ENCODE measurements at places on chromosomes 5 and 9.

GRCh38 chr5:36575361-36575781 is 31.0 kb upstream of the SLC1A3 start:
- no peak for DNase-seq

DNA sequence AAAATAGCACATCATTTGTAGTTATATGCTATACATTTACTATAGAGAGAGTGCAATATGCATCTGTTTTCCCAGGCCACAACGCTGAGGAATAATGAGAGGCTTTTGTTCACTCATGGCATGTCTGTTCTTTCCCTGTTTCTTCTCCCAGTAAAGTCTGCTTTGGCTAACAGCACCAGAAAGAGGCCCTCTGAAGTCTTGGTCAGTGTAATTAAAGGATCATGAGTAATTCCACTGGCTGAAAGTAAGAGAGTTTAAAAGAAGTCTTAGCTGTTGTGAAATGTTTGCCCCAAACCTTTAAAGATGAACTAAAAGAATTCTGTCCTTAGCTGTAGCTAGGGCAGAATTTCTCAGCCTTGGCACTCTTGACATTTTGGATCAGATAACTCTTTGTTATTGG is 228.8 kb downstream of the TLE4 start:
- DNase-seq: no peak

DNA sequence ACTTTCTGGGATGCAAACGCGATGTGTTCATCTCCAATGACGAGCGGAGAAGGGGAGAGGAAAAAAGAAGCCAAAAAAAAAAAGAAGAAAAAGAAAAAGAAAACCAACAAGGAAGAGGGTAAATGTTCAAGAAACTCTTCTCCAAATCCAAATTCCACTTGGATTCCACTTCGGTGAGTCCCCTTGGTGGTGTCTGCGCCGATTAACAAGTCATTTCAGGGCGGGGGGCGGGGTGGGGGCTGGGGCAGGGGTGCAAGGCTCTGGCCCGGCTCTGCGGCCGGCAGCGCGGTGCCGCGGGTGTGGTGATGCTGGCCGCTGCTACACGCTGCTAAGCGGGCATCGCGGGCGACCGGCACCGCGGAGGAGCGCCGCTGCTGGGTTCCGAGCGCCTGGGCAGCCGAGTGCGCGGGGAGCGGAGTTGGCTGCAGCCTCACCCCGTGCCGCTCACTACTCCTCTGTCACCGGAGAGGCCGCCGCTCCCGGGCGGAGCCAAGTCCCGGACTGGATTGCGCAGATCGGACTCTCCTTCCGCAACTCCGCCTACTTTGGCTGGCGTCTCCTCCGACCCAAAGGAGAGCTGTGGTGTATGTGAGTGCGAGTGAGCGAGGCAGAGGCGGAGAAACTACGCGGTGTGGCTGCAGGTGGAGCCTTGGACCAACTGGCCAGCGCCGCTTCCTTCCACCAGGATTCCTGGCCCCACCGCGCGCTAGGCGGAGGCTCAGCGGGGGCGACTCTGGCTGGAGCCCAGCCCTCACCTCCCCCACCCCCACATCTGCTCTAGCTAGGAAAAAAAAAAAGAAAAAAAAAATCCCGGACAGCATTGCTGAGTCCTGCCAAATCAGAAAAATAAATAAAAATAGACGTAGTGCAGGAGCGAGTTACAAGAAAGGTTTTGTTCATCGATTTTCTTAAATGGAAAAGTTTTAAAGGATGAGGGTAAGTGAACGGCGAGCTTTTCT is at the start of gene SEMA6A:
SEMA6A (minus strand) TSS at position 457 of the 959 bp plus-strand sequence. CDS start 69,879 bp downstream, outside the sequence.
- DNase-seq: peak; percentile 84

DNA sequence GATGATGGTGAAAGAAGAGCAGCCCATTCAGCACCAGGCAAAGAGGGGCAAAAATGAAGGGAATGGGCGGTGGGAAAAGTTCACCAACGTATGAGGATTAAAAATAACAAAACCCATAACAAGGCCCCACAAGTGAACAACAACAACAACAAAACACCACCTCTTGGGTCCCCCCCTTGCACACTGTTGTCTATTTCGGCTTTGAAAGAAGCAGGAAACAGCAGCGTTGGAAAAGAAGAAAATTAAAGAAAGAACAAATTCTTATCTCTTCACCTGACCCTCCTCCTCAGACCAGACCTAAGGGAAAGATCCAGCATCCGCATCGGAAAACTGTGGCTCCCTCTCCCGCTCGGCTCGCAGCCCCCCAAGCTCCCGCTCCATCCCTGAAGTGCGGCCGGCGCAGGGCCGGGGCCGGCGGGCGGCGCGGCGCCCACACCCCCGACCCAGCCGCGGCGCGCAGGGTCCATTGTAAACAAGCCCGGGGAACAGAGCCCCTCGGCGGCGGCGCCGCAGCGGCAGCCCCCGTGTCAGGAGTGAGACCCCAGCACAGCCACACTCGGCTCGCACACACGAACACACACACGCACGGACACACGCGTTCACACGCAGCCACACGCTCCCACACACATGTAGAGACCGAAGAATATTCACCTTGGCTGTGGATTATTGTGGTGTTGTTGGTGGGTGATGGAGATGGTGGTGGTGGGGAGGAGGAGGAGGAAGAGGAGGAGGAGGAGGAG is 535 bp downstream of the RFX3 start:
- DNase-seq: no peak

- DNase-seq: no peak
Measured at GRCh38 chr5:73218552-73219171, 45.7 kb downstream of the TMEM174 start.

GRCh38 chr5:129115680-129116079 is 21.1 kb downstream of the ISOC1 start:
- no peak for DNase-seq

DNA sequence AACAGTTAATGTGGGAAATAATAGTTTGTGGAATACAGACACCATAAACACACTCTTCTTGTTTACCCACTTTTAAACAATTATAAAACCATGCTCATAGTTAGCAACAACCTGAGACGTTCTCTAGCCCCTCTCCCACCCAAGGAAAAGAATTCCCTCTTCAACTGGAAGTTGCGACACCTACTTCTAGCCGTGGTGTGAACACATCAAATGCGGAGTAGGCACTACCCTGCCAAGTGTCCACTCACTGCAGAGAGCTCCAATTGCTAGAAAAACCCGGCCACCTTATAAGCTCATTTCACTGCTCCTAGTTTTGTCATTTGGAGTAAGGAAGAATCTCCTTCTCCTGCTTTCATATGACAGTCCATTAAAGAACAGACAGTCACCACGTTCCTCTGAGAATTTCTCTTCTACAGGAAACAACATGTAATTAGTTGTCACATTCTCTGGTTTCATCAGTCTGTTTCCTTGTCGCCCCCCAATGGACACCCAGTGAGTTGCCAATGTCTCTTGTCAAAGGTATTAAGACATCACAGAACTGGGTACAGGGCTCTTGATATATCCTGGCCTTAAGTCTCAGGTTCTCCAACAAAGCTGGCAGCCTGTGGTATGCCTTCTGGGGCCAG is 47.3 kb downstream of the PRLR start:
- DNase-seq: no peak

DNA sequence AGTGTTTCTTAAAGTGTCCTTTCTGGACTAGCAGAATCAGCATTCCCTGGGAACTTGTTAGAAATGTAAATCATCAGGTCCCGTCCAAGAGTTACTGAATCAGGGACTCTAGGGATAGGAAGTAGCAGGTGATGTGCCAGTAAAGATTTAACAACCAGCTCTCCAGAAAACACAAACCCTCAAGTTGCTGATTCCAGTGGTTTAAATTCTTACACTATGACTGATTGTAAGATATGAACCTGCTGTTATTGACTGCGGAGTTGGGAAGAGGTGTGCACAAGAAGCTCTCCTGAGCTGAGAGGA is 39.1 kb upstream of the BASP1 start:
- no peak for DNase-seq
